HCEC 1CT (cell line): ENCODE measurements at places on chromosomes 5 and 9.

DNA sequence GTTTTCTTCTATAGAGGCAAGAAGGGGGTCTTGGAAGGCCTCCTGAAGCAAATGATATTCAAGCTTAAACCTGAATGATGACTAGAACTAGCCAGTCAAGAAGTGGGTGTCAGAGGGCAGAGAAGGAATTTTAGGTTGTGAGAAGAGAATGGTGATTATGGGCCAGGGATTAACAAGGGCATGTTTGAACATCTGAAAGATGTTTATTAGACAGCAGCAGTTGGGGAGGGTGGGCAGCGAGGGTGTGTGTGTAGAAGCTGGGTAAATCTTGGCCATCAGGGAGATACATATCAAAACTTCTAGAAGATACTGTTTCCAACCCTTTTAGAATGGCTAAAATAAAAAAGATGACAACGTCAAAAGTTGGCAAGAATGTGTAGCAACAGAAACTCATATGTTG lies 54.5 kb downstream of the MAN2A1 start:
- no peak for DNase-seq

DNA sequence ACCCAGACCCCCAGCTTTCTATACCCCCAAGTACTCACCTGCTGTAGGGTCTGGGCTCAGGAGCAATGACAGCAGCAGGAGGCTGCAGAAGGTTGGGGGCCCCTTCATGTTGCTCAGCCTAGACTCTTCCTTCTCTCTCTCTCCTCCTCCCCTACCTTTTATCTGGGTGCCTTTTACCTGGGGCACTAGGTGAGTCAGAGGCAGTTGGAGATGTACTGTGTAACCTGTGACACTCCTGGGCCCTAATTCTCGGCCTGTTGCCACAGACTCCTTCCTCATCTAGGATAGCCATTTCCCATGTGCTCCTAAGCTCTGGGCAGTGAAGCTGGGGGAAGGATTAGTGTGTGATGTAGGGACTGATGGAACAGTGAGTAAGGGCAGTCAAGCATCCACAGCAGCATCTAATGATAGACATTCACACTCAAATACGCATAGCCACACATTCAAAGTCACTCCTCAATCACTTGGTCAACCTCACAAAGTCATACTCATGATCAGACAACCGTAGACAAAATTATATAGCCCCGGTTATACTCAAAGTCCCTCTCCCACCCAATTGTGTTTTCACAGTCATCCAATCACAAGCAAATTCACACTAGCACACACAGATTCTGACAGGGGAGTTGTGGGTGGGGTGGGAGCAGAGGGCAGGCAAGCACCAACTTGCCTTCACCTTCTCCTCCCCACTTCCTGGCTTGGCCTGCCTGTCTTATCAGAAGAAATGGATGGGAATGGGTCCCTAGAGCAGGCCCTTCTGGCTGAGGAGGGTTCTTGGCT lies at the start of gene CCL27:
Gene CCL27, minus strand, starts transcription at position 132 of the 777 bp plus-strand sequence. Its CDS starts 24 bp downstream, at position 108.
- no peak for DNase-seq

DNA sequence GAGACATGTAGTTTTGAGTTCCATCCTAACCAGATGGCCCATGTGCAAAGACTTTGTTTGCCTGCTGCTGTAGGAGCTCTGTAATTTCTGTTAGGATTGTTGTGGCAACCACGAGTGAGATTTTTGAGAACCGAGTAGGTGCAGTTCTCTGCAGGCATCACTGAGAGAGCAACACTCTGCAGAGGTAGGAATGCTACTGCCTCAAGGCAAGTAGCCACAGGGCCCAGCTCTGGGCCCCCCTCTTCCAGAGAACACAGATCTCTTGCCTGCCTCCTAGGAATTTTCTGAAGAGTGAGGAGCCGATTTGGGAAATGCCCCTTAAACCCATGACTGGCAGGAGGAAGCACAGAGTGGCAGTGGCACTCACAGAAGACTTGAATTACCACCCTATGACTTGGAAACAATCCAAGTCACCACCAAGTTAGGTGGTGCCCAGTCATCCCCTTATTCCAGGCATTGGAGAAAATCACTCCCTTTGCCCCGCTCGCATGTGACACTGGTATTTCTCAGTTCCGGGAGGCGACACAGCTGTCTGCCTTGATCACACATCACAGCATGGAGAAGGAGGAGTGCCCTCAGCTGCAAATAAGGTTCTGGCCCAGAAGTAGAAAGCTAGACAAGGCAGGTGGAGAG lies 52.5 kb upstream of the SLC2A8 start:
- DNase-seq, result no peak

- DNase-seq, result peak; percentile 73
Observed at GRCh38 chr9:104279535-104280177, 185.5 kb downstream of the SMC2 start.

DNA sequence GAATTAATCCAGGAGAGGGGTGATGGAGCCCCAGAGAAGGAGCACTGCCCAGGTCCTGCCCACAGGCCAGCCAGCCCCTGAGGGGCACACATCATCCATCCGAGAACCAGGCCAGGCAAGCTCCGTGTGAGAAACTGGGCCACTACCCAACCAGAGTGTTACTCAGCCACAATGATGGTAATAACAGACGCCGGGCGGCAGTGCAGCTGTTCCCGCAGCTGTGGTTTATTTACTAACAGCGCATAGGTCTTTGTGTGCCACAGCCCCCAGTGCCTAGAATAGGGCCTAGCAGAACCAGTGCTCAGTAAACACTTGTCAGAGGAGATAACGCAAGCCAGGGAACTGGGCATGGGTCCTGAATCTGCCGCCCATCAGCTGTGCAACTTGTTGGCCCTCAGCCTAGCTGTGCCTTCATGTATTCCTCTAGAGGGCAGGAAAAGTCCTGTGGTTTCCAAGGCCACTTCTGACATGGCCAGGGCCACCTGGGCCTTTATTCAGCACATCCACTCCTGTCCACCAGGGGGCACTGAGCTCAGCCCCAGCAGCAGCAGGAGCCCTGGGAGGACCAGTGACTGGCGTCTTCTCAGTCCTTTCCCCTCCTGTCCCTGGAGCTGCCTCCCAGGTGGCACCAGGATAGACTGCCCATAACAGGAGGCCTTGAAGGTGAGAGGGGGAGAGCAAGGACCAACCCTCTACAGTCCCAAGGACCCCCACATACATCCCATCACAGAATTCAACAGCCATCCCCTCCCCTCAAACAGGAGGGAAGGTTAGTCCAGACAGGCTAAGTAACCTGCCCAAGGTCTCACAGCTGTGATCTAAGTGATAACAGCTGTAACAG lies 2.1 kb downstream of the MXD3 start:
- peak; percentile 61 for DNase-seq

- no peak for DNase-seq
Observed at GRCh38 chr9:37468620-37469019, 3.4 kb upstream of the ZBTB5 start.

DNA sequence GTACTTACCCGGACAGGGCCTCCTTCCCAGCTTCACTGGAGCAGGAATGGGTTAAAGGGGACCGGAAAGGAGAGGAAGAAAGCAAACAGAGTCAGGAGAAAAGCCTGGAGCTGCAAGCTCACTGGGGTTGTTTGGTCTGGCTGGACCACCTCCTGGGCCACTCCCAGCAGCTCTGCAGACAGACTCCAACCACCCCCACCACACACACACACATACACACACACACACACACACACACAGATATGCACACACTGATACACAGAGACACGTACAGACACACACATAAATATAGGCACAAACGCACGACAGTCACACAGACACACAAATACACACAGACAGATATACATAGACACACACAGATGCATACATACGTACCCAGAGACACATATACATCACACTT lies 34.9 kb upstream of the SYNPO start:
- DNase-seq, result no peak

DNA sequence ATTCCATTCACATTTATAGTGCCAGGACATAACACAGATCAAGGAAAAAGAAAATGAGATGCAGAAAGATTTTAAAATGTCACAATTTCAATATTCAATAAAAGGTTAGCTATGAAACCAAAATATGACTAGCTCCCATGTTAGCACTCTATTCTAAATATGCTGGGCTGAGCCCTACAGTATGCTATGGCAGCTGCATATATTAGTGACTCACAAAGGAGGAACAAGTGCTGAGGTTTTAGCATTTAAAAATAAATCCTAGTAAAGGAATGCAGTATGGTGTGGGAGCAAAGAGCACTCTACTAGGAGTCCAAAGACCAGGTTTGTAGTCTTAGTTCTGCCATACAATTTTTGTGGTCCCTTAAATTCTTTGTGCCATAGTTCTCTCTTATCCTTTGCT lies 118.4 kb downstream of the OXCT1 start:
- peak; percentile 26 for DNase-seq

DNA sequence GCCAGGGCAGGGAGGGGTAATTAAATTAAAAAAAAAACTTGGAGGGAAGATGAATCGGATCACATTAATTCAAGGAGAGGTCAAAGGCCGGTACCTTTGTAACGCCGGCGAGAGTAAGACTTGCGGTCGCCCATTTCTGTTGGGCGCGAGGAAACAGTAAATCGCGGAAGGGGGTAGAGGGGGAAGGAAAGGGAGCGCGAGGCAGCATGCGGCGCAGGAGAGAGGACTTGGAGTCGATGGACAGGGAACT lies 324 bp upstream of the RGMB start:
- DNase-seq, result no peak

- peak; percentile 68 for DNase-seq
Observed at GRCh38 chr9:91681461-91682305, 258.1 kb upstream of the NFIL3 start.

- no peak for DNase-seq
Observed at GRCh38 chr5:35430381-35431162, 187.1 kb upstream of the SPEF2 start.

DNA sequence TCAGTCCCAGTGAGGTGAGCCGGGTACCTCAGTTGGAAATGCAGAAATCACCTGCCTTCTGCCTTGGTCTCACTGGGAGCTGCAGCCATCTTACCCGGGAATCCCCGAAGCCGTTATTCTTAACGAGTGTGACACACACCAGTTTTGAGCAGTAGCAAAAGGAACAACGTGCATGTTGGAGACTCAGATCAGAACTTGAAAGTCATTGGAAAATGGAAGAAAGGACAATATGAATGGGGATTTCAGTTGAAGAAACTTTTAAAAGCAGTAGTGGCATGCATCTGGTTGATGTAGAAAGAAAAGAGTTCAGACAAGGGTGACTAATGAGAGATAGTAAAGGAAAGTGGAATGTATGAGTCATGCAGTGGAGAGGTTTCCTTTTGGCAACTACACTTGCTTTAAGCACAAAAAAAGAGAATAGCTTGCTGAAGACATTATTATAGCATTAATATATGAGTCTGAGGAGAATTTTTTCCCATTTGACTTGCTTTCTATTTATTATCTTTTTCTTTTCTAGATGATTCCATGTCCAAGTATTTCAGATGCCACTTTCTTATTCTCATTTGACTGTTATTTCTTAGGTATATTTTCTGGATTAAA lies 44.4 kb upstream of the ANKDD1B start:
- peak; percentile 91 for DNase-seq

DNA sequence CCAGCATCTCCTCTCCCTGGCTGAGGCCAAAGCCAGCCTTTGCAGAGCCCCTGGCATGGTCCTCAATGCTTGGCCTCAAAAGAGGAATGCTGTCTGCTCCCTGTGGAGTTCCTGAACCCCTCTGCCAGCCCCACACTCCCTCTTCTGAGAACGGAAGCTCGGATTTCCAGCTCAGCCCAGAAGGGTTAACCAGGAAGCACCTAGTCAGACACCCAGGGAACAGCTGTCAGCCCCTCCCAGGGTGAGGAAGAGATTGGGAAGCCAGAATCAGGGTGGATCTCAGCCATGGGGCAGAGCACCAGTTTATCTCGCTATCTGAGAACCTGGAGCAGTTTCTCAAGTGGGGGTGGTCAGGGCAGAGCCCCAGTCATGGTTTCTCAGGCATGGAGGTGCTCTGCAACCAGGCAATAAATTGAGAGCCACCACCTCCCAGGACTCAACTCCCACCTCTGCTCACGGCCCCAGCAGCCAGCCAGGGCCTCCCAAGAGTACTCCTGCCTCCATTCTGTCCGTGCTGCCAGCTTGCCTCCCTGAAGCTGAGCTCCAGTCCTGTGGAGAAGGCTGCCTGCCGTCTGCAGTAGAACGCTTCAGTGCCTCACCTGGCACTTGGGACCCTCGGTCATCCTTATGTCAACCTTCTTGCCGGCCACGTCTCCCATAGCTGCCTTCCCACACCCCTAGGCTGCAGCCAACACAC lies 7.6 kb downstream of the FOXE1 start:
- no peak for DNase-seq

GRCh38 chr5:1315709-1316587 lies 21.1 kb upstream of the TERT start:
- DNase-seq, result no peak

DNA sequence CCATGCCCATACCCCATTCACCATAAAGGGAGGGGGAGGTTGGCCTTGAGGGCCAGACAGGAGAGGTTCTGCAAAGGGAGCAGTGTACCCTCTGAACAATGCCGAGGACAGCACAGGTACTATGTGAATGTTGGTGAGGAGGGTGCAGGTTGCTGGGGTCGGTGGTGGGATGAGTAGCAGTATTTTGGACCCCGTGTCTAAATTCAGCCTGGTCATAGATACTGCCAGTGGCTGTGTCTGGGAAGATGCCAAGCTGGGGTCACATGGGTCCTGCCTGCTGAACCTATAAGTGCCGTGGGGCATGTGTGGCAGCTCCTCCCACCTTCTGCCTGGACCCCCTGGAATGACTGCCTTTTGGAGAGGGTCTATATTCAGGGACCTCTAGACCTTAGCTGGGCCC lies 11.4 kb upstream of the SPINK4 start:
- DNase-seq, result no peak

GRCh38 chr9:137851516-137852267 lies 25.9 kb upstream of the CACNA1B start:
- no peak for DNase-seq

GRCh38 chr5:30539004-30539634 lies 654.4 kb upstream of the CDH6 start:
- DNase-seq, result no peak
